A673 (cell line): ENCODE measurements at places on chromosomes 13 and 19. TPM values are rescaled to one million over a fixed set of nuclear protein-coding genes. Genes with fewer than 3 reads are reported as not detected.

Gene SLC6A16
- 3.7 and 4.4 TPM in 2 replicates for total RNA-seq

Gene MAN2B1
- 64.4 and 67.1 TPM in 2 replicates for total RNA-seq

Gene ZNF844
- total RNA-seq = 1.5 TPM in 2 replicates

- DNase-seq = no peak
Observed at GRCh38 chr19:17184371-17184841, 30.8 kb upstream of the USE1 start.

DNA sequence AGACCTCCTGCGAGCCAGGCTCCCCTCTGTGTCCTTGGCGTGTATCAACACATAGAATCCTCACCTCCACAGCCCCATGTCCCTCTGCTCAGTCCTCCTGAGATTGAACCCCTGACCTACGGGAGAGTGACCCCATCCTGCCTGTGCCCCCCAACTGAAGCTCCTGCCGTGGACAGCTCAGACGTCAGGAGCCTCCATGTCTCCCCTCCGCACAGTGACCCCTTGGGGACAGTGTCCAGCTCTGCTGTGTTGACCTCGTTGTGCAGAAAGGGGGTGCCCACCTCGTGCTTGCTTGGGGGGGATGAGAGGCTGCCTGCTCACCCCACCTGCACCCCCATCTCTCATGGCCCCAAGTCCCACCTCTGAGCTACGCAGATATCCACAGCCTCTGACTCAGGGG is 490 bp upstream of the SIGLEC9 start:
- no peak for DNase-seq

DNA sequence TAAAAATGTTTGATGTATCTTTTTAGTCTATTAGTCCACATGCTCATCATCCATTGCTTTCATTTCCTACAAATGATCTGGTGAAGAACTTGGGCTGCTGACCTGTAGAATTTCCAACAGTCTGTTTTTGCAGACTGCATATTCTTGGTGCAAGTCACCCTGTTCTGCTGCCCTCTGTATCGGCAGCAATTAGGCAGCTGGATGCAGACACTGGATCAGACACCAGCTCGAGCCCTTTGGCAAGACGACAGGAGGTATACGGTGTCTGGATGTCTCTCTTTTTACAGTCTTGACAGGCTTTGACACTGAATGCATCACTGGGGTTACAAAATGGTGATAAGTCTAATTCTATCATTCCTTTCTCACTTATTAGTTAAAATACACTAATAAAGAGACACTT is 21.8 kb downstream of the MTRF1 start:
- DNase-seq = no peak

DNA sequence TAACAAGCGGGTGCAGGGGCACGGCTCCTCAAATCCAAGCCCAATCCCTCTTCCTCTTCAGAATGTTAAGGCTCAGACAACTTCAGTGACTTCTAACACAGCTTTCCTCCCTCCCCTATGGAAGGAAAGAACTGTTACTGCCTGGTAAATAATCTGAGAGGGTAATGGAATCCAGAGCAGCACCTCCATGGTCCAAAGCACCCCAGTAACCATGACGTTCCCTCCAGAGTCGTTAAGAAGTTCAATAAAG is 969 bp downstream of the AKT2 start:
- no peak for DNase-seq
